ENCODE measurements at places on chromosomes 1 and 21.

GRCh38 chr1:21005466-21006239, 171.0 kb downstream of the EIF4G3 start:
- DNase-seq, result no peak

- DNase-seq, result no peak
Measured at GRCh38 chr21:43740497-43741156, 21.7 kb downstream of the PDXK start.

GRCh38 chr21:35619184-35619583, 441.1 kb downstream of the SETD4 start:
- DNase-seq, result no peak

GRCh38 chr1:54986025-54986424, 5.6 kb downstream of the TMEM61 start:
- no peak for DNase-seq

DNA sequence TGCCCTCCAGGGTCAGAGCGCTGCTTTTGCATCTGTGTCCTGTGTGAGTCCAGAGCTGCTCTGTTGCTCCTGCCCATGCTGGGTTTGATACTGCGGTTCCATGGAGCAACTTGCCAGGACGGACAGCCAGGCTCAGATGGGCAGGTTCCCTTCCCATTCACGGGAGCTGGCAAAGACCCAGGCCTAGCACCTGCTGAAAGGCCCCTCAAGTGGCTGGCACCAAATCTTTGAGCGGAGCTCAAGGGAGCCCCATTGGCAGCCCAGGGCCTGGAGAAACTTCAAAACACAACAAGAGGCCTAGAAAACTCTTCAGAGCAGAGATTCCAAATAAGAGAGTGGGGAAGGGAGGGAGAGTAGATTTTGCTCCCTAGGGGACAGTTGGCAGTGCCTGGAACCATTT, 97.2 kb downstream of the ACTL8 start:
- DNase-seq, result no peak

GRCh38 chr21:45461369-45461750, 56.4 kb downstream of the COL18A1 start:
- no peak for DNase-seq

DNA sequence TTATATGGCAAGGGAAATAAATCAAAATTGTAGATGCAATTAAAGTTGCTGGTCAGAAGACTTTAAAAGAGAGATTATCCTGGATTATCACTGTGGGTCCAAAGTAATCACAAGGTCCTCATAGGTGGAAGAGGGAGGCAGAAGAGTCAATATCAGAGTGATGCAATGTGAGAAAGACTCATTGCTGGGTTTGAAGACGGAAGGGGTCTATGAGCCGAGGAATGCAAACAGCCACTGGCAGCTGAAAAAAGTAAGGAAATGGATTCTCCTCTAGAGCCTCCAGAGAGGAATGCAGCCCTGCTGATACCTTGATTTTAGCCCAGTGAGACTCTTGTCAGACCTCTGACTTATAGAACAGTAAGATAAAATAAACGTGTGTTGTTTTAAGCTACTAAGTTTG, 59.8 kb upstream of the MUTYH start:
- no peak for DNase-seq

DNA sequence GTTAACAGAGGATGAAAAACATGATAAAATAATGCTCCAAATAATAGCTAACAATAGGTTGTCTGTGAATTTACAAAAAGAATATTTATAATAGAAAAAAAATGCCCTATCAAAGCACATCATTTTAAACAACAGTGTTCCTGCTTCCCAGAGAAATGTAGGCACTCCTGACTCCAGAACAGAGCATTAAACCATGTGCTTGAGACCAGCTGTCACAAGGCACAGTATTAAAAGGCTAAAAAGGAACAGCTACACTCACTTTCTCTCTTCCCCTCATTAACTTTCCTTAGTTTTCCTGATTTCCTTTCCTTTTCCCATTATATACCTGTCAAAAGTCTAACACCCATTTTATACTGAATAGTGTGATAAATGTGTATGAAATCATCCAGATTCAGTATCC, 10.9 kb downstream of the VAV3 start:
- no peak for DNase-seq

DNA sequence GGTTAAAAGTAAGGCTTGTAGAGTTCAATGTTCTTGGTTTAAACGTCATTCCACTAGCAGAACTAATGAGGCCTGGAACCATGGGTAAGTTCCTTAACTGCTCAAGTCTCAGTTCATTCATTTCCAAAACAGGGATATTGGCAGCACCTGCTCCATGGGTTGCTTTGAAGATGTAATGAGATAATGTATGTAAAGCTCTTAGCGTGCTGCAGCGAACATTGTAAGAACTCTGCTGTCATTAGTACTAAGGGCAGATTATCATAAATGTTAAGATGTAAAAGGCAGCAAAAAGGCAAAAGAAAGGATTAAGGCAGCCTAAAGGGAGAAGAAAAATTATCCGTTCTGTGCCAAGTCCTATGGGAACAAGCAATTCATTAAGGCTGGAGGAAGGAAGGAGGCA, 129.1 kb upstream of the NGF start:
- no peak for DNase-seq

DNA sequence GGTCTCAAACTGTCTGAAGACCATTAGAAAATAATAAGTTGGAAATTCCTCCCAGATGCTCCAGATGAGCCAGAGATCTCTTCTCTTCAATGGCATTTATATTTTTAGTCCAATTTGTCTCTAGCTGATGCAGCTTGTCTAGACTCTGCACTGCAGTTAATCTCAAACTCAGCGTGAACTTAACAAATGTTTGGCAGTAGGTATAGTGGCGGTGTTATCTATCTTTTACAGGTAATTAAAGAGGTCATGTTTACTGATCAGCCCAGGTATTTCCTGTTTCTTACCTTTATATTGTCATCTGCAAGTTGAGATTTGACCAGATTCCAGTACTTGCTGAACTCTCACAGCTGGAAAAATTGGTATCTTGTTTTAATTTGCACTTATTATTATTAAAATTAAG, 1024.5 kb upstream of the ADGRL2 start:
- no peak for DNase-seq

DNA sequence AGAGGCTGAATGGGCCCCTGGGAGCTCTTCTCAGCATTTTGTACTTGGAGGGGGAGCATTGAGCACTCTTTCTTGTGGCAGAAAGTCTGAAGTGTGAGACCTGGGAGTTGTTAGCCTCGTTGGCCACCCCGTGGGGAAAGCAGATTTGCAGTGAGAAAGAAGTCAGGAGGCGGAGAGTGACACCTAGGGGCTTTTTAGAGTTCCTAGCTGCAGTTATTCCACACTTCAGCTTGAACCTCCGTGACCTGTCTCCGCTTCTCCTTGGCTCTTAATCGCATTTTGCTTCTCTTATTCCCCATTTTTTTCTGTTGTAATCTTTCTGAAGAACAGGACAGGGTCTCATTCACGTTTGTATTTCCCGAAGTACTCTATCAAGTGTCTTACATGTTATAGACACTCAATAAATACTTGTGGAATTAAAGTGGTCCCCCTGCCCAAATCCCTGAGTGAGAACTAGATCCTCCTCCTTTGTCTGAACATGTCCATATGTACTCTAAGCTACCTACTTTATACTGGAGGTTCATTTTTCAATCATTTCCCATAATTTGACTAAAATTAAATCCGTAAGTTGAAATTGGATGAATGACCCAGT, 14.5 kb upstream of the C1orf141 start:
- DNase-seq, result no peak

GRCh38 chr1:162259894-162260455, 116.7 kb downstream of the SPATA46 start:
- DNase-seq, result no peak

- no peak for DNase-seq
Measured at GRCh38 chr1:114322734-114323133, 169.1 kb upstream of the SYT6 start.

DNA sequence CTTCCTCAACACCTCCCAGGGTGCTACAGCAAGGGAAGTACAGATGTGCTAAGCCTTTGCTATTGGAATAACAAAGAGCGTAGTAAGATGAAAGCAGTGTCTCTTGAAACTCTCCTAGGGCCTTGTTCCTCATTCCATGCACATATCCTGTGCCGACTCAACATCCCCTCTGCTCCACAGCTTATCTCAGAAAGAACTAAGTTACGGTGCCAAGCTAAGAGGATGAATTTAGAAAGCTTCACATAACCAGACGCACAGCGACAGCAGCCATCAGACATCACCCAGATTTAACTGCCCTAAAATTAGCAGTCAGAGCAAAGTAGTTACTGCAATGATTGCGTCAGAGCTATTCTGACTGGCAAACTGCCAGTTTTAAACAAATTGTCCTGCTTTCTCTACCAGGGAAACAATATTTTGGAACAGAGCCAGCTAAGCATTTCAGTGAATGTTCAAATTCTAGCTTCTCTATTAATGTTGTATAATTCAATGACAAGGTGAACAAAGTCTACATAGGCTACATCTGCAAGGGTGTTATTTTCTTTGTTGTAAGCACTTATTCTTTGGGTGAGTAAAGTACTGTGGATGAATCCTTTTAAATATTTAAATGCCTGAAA, 9.5 kb downstream of the SIPA1L2 start:
- no peak for DNase-seq

- DNase-seq, result no peak
Measured at GRCh38 chr1:59827055-59827643, 12.4 kb downstream of the HOOK1 start.

GRCh38 chr1:242133796-242134195, 134.9 kb upstream of the MAP1LC3C start:
- no peak for DNase-seq

- DNase-seq, result no peak
Measured at GRCh38 chr1:90821152-90821787, 104.2 kb upstream of the BARHL2 start.

GRCh38 chr1:220999872-221000863, 120.9 kb downstream of the HLX start:
- DNase-seq, result no peak

GRCh38 chr1:210489491-210489890, 160.8 kb downstream of the HHAT start:
- no peak for DNase-seq

DNA sequence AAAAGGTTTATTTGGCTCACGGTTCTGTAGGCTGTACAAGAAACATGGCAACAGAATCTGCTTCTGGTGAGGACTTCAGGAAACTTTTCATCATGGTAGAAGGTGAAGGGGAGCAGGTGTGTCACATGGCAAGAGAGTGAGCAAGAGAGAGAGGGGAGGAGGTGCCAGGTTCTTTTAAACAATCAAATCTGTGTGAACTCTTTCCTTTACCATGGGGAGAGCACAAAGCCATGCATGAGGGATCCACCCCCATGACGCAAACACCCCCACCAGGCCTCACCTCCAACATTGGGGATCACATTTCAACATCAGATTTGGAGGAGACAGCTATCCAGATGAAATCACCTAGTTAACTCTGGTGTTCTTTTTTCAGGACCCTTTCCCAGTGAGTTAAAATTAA, 103.6 kb downstream of the GALNT2 start:
- DNase-seq, result no peak

DNA sequence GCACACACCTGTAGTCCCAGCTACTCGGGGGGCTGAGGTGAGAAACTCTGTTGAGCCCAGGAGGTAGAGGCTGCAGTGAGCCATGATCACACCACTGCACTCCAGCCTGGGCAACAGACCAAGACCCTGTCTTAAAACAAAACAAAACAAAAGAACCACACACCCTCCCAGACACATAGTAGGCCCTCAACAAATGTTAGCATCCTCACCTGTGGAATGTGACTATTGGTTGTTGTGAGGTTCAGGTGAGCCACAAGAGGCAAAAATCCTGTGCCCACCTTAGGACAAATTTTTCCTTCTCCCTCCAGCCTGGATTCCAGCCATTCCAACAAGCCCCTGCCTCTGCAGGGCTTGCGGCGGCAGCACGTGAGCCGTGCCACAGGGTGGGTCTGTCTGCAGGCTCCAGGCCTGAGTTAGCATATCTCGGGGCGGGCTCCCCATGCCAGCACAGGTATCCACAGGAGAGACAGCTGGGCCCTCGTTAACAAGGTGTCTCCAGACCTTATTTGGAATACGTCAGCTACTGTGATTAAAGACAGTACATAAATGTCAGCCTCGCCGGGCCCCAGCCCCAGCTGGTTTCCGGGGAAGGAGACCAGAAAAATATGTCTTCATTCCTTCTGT, 17.4 kb downstream of the C1QB start:
- no peak for DNase-seq

DNA sequence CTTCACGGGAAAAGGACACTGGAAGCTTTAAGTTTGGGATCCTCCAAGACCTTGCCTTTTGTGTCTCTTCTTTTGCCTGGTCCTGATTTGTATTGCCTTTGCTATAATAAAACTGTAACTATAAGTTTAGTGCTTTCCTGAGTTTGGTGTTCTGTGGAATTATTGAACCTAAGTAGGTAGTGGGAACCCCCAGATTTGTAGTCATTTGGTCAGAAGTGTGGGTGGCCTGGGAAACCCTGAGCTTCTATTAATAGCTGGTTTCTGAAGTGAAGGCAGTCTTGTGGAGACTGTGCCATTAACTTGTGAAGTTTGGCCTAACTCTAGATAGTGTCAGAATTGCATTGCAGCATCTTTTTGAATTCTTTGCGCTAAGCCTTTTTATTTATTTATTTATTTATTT, 6.8 kb upstream of the MYCL start:
- no peak for DNase-seq

DNA sequence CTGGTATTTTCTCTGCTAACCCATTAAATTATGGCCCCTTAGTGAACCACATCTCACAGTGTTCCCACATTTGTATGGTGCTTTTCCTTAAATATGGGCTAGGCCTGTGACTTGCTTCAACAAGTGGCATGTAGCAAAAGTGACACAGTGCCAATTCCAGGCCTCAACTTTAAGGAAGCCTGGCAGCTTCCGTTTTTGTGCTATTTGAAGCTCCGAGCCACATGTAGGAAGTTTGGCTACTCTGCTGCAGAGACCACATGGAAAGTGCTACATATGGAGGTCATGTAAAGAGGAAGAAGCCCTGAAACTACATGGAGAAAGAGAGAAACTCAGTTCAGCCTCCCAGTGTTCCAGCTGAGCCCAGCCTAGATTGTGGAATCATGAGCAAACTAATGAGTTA, 28.5 kb upstream of the DR1 start:
- DNase-seq, result no peak

Data from activated CD4-positive, alpha-beta T cell treated with anti-CD3 and anti-CD28 coated beads for 24 hours (primary cell).